ENCODE measurements at places on chromosomes 1 and 21.
A peak's percentile ranks its signal among the peaks of the same experiment; 100 is the strongest.

- DNase-seq = no peak
Measured at GRCh38 chr1:5223206-5223605, 568.8 kb downstream of the AJAP1 start.

GRCh38 chr1:152227310-152227928, 3.4 kb upstream of the HRNR start:
- no peak for DNase-seq

DNA sequence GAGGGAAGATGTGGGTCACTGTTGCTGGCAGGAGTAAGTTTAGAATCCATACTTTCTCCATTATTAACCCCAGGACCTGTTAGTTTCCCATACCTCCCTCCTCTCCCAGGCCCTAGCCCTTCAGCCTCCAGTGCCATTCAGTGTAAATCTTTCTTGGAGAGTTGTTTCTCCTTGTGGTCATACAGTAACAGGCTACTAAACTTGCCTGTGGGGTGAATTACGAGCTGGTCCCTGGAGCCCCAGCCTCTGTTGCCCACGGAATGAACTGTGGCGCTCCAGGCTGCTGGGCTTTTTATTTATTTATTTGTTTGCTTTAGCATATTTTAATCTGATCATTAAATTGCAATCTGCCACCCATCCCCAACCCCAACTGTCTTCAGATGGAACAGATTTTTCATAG, 305.2 kb downstream of the PBX1 start:
- DNase-seq = no peak

DNA sequence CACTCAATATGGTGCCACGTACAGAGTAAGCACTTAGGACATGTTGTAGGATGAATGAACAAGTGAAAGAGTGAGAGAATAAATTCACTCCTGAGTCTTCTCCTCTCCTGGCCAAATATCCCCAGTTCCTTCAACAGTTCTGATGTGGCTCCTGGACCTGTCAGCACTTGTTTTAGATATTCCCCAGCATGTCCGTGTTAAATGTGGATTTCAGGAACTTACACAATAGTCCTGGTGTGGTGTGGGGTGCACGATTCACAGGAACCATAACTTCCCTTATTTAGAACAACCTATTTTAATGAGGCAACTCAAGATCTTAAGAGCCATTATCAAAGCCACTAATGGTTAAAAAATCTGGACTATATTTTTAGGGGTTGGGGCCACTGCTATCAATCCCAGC, 39.0 kb upstream of the MYSM1 start:
- no peak for DNase-seq

DNA sequence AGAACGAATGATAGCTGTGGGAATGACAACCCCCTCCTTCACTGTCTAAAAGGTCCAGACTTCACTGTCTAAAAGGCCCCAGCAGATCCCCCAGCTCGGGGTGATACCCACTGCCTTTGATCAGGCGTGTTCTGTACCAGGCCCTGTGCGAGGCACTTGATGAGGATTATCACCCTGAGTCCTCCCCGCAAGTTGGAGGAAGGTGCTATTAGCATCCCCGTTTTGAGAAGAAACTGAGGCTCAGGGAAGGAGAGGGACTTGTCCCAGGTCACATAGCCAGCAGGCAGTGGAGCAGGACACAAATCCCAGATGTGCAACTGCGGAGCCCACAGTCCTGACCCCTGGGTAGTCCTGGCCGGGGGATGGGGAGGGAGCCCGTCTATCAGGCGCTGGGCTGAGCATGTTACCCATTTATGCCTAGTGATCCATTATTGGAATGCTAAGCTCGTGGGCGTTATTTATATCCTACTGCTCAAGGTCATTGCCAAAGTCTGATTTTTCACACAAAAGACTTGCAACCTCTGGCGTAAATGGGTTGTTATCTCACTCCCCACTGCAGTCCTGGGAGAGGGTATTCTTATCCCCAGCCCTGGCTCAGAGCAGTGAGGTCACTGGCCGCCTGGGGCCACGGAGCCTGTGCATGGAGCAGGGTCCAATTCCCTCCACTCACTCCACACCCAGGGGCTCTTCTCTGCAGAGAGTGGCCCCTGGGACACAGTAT, 722.2 kb downstream of the MATN1 start:
- no peak for DNase-seq

GRCh38 chr1:110087812-110088738, 17.6 kb upstream of the ALX3 start:
- DNase-seq = no peak

DNA sequence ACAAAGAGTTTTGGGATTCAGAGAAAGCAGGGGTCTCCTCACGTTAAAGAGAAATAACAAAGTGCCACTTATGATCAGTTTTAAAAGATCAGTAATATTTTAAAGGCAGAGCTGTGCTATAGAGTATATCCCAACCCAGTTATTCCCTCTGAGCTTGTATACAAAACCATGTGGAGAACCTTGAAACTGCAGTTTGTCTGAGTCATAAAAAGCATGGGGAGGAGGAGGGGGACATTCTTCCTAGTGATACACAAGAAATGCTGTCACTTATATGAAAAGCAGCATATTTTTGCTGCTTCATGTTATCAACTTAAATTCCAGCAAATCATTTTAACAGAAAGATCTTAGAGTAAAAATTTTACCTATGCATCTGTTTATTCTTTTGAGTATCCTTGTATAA, 244.5 kb downstream of the GPR52 start:
- no peak for DNase-seq

DNA sequence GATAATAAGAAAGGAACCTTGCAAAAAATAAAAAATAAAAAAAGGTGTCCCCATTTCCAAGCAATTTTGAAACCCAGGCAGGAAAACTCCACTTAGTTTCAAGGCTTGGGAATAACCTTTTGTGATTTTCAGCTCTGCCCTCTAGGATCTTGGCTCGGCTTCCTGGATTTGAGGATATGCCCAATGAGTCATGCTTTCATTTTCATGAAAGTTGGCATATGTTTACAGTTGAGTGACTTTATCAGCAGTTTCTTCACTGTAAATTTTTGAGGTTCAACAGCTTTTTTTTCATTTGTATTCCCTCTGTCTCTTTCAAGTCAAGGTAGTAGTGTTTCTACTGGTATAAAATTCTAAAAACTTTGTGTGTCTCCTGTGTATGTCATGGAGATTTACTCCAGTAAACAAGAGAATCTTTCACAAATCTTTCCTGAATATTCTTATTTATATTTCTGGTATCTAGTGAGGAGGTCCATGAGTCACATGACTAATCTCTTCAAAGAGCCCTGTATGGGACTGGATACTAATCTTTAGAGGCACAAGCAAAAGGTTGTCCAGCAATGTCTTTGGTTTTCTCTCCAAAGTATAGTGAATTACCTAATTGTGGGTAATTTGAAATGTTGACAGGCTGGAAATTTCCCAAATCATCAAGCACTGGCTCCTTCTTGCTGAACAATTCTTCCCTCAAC, 335.3 kb downstream of the BRINP2 start:
- DNase-seq = no peak

- DNase-seq = no peak
Measured at GRCh38 chr1:224042557-224043118, 71.3 kb upstream of the FBXO28 start.

DNA sequence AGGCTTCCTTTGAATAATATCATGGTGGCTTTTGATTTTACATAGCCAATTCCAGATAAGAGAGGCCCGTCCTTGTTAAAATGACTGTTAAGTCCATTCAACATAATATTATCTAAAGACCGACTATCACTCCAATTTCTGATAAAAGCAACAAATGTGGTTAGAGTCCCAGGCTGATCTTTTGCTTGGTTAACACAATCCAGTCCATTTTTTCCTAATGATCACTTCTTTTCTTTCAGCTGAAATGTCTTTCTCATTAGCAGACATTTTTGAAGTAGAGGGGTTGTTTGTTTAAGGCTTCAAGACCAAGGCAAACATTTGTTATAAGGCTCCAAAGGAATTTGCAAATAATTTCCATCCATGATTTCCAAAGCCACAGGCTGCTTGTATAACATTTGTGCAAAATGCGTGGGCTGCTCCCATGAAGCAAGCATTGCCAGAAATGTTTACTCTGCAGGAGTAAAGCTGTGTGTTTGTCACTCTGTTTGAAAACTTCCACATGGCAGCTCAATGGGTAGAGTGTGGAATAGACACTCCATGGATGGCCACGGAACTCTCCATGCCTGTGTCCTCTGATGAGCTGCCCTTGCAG, 111.5 kb downstream of the PSMG1 start:
- no peak for DNase-seq

GRCh38 chr1:159076438-159077119, at the start of gene AIM2:
Gene AIM2 (minus strand): TSS chr1:159076766. CDS start chr1:159073499, 3,267 bp downstream.
- DNase-seq = peak; percentile 55

- no peak for DNase-seq
Measured at GRCh38 chr1:14705824-14706223, 107.3 kb downstream of the KAZN start.

DNA sequence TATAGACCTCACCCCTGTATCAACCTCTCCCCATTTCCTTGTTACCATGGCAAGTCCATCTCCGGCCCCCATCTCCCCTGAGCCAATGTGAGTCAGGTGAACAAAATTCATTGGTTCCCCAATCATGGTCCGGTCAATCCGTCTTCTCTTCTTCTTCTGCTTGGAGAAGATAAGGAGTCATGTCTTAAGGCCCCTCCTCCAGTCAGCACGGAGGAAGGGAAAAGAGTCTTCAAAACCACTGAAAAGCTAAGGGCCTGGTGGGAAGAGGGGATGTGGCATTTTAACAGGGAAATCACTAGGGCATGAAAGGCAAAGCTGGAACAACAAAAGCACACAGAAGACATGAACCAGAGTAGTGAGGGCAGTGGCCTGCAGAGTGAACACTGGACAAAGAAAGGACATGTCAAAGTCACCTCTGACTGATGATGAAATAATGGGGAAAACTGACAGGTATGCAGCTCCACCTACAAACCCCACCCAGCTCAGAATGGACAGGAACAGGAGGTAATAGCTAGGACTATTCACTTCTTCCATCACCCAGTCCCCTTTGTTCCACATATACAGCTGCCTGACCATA, 4.4 kb downstream of the CDC42SE1 start:
- no peak for DNase-seq

DNA sequence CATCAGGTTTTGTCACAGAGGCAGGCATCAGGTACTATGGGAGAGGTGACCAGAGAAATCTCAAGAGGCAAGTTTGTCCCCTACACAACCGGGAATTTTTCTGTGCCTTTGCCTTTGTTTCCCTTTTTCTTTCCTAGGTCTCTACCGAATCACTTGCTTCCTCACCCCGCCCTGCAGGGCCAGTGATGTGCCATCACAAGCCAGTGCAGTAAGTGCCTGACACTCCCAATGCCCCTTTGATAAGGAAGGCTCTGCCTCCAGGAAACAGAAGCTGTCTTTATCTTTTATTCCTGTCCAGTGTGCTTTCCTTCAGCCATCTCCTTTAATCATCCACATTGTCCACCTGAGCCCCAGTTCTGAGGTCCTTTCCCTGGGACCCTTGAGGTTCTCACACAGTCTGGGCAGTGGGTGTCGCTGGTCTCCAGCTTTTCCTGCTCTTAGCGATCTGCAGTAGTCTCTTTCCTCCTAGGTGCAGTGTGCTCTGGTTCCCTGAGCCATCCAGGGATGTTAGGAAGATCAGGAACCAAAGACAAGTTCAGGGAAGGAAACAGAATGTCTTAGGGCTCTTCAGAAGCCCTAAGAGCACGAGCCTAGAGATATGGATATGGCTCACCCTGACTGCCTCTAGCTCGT, 36.6 kb downstream of the GJA5 start:
- DNase-seq = peak; percentile 10

- no peak for DNase-seq
Measured at GRCh38 chr1:177487481-177487880, 316.7 kb downstream of the BRINP2 start.

DNA sequence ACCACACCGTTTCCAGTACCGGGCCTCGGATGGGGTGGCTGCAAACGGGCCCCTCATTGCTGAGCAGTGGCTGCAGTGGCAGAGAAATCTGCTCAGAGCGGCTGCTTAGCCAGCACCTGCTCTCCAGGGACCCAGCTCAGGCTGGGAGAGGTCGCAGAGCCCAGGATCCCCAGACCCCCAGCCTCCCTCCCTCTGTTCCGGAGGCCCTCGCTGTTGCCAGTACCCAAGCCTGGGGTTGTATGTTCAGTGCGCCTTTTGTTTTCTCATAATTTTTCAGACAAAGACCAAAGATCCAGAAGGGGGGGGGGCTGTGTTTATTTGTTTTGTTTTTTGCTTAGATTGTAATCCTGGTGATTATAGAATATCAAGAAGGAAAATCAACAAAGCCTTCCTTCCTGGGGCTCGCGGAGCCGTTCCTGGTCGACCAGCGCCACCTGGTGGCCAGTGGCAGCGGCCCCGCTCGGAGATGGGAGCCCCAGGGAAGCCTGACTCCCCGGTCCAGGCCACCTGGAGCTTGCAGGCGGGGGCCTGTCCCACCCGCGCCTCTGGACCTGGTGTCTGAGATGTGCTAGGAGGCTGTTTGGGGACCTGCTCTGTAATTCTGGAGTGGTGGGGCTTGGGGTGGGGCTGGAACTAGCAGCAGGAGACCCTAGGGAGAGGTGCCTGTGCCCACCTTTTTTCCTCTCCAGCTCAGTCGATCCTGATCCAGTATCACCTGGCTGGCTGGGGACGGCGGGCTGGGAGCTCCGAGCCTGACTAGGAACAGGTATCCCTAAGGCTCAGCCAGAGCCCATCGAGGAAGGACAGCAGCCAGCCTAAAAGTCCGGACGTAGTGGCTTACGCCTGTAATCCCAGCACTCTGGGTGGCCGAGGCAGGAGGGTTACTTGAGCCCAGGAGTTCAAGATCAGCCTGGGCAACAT, 123.9 kb upstream of the VAMP3 start:
- DNase-seq = peak; percentile 65

DNA sequence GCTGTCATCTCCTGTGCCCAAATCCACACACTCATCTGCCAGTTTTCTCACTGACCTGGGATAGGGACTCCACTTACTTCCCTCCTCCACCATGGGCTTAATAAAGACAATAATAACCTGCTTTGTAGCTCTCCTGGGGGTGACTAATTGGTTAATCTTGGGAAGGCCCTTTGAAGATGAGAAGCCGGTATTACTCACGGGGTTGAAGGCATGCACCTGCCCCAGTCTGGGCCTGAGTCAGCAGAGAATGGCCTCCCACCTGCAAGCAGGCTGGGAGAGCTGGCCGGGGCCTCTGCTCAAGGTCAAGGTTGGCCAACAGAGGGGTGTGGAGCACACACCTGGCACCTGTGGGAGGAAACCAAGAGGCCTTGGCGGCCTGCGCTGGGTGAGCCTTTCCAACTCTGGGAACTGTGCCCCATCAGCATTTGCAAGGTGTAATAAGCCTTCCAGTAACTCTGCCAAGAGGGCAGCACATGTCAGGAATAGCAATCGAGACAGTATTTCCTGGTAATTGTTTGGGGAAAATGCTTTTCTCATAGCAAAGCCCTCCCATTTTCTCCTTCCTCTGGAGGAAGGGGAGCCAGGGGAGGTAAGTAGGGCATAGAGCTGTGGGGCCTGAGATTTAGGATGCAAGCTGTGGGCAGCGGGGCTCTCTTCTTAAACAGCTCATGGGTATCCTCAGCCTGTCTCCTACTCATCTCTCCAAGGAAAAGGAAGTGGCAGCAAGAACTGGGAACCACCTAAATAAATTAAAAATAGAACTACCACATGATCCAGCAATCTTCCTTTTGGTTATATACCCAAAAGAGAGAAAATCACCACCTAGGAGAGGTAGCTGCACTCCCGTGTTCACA, 49.0 kb downstream of the TOMM20 start:
- DNase-seq = no peak

- DNase-seq = no peak
Measured at GRCh38 chr21:35189077-35189863, 140.2 kb upstream of the RUNX1 start.
